ENCODE measurements at places on chromosomes 1 and 21.

DNA sequence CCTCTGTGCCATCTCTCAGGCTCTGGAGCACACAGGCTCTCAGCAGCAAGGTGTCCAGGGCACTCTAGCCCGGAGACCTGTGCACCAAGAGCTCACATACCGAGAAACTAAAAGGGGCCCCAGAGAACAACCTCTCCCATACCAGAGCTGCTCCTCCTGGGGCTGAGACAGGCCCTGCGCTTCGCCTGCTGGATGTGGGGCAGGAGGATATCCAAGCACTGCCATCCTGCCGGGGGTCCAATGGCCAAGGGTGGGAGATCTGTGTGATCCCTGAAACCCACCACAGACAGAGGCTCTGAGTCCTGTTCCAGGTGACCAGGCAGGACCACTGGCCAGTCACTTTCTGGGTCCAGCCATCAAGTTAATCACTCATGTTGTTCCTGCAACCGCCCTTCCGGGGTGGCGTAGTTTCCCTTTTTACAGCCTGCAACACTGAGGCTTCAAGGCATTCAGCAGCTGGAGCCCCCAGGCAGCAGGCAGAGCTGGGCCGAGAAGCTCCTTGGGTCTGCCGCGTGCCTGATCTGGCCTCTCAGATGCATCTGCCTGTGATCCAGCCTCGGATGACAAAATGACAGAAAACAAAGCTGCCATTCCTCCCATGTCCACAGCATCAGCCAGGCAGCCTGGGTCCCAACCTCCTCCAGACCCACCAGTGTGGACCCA, 36.7 kb upstream of the ACTRT2 start:
- no peak for DNase-seq

- no peak for DNase-seq
Observed at GRCh38 chr21:44520326-44521300, 19.4 kb downstream of the KRTAP10-1 start.

DNA sequence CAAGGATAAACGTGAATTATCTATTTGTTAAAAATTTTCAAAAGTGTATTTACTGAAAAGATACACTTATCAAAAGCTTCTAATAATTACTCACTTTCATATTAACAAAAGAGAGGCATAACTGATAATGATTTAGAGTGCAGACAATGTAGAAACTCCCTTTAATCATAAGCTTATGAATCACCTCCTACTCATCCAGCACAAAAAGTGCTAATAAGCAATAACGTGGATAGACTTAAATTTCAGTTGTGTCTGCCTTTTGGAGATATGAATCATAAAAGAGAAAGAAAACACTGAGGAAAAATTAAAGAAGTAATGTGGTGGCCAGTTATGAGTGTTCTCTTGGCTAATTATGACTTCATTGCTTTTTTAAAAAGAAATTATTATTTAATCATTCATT, 827.6 kb upstream of the B3GALT2 start:
- no peak for DNase-seq

DNA sequence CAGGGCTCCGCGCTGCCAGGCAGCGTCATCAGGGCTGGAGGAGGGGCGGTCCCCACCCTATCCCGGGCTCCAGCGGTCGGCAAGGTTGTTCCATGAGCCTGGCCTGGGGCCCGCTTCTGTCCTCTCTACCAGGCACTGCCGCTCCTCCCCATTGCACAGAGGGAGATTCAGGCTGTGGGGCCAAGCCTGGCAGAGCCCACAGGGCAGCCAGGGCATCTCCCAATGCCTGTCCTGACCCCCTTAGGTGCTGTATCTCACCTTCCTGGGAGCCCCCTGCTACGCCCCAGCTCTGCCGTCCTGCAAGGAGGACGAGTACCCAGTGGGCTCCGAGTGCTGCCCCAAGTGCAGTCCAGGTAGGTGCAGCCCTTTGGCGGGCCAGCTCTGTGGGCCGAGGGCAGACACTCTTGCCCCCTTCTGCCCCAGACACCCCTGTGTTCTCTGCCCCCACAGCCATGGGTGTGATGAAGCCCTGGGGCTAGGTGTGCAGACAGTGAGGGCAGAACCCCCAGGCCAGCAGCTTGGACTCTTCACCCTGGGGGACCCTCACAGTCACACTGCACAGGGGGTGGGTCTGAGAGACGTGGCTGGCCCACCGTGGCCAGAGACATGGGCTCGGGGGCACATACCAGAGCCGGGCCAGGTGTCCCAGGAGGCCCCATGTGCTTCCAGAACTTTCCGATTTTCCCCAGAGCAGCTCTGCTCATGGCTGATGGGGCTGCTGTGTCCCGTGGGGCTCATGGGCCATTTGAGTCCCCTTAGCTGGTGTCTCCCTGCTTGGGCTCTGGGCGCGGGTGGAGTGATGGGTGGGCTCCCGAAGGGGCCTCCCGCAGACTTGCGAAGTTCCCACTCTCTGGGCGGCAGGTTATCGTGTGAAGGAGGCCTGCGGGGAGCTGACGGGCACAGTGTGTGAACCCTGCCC, 1.6 kb downstream of the TNFRSF14 start:
- no peak for DNase-seq

DNA sequence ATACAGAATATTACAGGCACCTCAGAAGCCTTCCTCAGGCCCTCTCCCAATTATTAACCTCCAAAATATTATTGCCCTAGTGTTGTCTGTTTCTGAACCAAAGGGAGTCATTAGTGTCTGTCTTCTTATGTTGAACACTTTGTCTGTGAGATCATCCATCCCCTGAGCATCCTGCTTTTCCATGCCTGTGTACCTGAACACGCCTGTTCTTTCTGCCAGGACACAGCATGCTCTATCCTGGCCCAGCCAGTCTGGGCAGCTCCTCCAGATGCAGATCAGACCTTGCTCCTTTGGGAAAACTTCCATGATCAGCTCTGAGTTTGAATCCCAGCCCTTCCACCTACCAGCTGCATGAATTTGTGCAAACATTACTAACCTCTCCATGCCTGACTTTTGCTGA, 11.0 kb upstream of the CDC42 start:
- DNase-seq, result no peak

- DNase-seq, result no peak
Observed at GRCh38 chr1:46617108-46617800, 643 bp upstream of the MOB3C start.

- no peak for DNase-seq
Observed at GRCh38 chr1:12285496-12286143, 55.8 kb downstream of the VPS13D start.

DNA sequence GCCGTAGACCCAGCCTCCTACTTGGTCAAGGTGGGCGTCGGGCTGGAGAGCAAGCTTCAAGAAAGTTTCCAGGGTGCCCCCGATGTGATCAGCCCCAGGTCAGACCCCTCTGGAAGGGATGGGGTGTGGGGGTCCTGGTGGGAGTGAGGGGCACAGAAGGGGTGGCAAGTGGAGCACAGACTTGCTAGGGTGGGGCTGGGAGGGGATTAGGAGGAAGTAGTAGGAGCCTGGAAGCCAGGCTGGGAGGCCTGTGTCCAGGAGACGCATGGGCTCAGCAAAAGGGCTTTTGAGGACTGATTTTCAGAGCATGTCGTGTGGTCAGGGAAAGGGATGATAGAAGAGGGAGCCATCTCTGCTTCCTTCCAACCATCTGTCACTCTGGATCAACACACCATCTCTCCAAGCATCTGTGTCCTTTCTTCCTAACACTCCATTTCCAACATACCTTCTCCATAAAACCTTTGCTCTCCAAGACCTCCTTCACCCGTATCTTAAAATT, 8.5 kb downstream of the TRIM46 start:
- DNase-seq, result no peak

DNA sequence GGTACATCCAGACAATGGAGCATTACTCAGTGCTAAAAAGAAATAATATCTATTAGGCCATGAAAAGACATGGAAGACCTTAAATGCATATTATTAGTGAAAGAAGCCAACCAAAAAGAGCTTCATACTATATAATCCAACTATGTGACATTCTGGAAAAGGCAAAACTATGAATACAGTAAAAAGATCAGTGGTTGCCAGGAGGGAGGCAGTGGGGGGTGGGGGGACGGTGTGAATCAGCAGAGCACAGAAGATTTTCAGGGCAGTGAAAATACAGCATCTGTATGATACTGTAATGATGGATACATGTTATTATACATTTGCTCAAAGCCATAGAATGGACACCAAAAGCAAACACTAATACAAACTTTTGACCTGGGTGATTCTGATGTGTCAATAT, 339.4 kb upstream of the SNX7 start:
- no peak for DNase-seq

GRCh38 chr1:201573030-201573429, 34.1 kb downstream of the NAV1 start:
- DNase-seq, result no peak

DNA sequence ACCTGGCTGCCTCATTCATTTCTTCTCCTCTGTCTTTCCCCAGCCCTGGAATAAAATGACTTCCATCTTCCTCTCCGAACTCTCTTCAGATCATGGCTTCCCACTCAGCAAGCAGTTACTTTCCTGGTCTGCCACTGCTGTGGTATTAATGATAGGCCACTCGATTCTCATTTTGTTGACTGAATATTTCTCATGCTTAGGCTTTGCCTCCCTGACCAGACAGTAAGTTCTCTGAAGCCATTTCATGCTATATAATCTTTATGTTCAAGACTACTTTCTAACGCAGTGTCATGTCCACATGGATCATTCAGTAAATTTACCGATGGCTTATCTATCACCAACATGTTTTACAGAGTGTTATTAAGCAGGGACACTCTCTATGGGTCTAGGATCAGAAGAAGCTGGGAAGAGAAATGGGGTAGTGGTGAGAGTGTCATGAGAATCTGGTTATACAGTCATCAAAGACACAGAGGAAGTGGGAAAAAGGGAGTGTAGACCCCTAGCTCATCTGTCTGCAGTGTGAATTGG, 20.6 kb downstream of the RUNX1 start:
- DNase-seq, result no peak

- no peak for DNase-seq
Observed at GRCh38 chr1:47565092-47565491, 127.2 kb downstream of the FOXD2 start.

DNA sequence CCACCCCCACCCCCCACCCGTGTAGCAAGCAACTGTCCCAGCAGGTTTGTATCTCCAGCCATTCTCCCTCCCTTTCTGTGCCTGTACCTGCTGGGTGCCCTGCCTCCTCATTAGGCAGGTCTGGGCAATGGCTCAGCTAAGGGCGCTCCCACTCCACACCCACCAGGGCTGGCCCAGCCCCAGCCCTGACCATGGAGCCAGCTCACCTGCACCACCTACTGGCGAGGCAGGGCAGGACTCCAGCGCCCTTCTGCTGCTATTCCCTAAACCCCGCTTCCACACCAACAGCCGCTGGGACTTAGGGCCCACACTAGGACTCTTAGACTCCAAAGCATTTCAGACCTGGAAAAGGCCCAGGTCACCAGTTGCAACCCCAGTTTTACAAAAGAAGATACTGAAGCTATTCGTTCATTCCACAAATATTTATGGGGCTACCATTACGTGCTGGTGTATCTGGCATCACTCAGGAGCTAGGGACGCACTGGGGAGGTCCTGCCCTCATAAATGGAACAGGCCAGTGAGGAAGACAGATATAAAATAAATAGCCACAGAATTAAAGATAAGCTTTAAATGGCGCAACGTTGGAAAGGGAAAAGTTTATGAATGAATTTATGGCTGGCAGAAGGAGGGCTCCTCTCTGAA, 24.0 kb downstream of the PGLYRP3 start:
- DNase-seq, result peak; percentile 43

- no peak for DNase-seq
Observed at GRCh38 chr1:151158751-151159251, 2.4 kb downstream of the TNFAIP8L2 start.

GRCh38 chr1:165409657-165410358, 35.1 kb downstream of the RXRG start:
- no peak for DNase-seq

GRCh38 chr1:117336088-117336817, 31.0 kb upstream of the MAN1A2 start:
- no peak for DNase-seq

- no peak for DNase-seq
Observed at GRCh38 chr1:227785094-227785804, 30.2 kb upstream of the PRSS38 start.

GRCh38 chr1:20151906-20152598, 12.9 kb downstream of the PLA2G2F start:
- peak; percentile 68 for DNase-seq

DNA sequence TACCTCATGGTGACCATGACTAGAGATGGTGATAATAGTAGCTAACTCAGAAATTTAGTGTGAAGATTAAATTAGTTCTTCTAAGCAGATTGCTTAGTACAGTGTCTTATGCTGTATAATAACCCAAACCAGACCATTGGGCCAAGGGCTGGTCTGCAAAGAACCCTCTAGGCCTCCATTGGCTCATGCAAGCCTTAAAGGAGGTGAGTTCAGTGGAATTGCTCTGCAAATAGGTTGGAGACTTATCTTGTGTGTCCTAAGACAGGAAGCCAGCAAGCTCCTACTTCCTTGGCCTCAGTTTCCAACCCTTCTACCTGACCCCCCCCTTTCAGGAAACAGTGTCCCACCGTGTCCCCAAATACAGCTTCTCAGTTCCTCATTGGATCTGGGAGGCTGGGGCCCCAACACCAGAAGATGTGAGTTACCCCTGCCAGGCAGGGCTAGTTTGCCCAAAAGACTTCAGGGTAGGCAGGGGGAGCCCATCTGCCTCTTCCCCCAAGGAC, 1.9 kb upstream of the MEF2D start:
- no peak for DNase-seq

- DNase-seq, result no peak
Observed at GRCh38 chr1:67052741-67053534, 1.0 kb downstream of the SLC35D1 start.

DNA sequence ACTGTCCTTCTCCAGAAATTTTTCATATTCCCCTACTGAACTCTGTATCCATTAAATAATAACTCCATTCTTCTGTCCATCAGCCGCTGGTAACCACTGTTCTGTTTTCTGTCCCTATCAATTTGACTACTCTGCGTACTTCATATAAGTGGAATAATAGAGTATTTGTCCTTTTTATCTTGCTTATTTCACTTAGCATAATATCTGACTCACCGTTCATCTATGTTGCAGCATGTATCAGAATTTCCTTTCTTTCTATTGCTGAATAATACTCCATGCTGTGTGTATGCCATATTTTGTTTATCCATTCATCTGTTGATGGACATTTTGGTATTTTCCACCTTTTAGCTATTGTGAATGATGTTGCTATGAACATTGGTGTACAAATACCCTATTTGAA, 71.9 kb downstream of the CEP350 start:
- DNase-seq, result no peak

GRCh38 chr1:70314706-70315304, 39.7 kb downstream of the ANKRD13C start:
- no peak for DNase-seq

GRCh38 chr1:75472971-75473603, 137.8 kb downstream of the SLC44A5 start:
- no peak for DNase-seq

- DNase-seq, result no peak
Observed at GRCh38 chr1:42434340-42434739, 21.5 kb downstream of the ZMYND12 start.

Measured in iPS DF 6.9 (cell line).